ENCODE measurements at places on chromosomes 16 and 17.
A peak's percentile ranks its signal among the peaks of the same experiment; 100 is the strongest.

- DNase-seq: no peak
Observed at GRCh38 chr17:58401287-58401686, 16.0 kb downstream of the RNF43 start.

DNA sequence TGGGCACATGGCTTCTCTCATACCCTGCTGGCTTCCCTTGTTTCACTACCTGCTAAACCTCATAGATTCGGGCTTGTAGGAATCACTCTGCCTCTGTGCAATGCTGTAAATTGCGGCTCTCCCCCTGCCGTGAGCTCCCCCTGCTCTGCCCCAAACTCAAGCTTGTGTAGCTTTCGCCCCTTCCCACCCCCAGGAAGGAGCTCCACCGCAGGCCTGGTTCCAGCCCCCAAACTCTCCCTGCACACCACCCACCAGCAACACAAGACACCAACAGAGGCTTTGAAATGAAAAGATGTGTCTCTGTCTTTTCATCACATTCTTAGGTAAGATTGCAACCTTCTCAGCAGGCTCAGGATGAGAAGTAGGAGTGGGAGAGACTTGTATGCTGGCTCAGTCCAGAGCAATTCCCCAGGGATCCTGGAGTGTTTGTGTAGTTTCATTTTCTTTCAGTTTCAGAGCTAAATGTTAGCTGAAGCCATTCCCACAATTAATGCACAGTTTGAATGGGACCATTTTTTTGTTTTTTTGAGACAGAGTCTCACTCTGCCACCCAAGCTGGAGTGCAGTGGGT lies 14.2 kb downstream of the CX3CL1 start:
- no peak for DNase-seq

DNA sequence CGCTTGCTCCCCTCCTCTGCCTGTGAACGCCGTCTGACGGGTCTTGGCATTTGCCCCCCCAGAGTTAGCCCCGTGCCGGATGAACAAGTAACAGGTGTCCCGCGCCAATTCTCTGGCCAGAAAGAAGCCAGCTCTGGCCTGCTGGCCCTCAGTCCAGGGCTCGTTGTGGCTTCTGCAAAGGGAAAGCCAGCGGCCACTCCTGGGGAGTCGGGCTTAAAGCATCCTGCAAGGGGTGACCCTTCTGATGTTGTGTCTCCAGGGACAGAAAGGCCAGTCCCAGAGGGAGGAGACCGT lies 18.4 kb upstream of the OSGIN1 start:
- no peak for DNase-seq

DNA sequence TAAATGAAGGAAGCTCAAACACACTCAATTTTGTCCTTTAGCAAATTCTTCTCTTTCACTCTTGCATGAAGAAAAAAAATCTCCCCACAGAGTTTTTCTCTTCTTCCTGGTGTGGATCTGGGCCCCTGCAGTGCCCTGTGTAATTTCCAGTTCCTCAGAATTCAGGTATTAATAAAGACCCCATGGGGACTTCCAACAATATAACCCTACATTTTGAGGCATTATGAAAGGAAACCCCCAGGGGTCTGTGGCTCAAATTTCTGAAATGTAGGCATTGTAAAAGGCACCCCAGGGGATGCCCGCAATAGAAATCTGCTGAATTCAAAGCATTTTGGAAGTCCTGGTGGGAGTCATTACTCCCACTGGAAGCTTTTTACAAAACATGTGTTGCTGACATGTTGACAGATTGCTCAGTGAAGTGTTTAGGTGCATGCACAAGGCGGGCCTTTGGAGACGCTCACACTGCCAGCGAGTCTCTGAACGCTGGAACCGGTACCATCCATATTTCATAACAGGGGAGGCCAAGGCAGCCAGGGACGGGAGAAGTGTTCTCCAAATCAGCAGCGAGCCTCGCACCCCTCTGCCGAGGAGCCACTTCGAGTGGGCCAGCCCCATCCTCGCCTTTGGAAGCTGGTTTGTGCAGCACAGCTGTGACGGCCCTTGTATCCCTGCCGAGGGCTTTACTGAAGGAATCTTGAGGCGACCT lies 154.0 kb downstream of the ZNF423 start:
- DNase-seq: peak; percentile 87
